Left kidney (tissue), 8 donors: ENCODE measurements at places on chromosomes 11 and 22. TPM values are rescaled to one million over a fixed set of nuclear protein-coding genes. Genes with fewer than 3 reads are reported as not detected.

Gene GLB1L2
- polyA plus RNA-seq = 24.7 TPM

DNA sequence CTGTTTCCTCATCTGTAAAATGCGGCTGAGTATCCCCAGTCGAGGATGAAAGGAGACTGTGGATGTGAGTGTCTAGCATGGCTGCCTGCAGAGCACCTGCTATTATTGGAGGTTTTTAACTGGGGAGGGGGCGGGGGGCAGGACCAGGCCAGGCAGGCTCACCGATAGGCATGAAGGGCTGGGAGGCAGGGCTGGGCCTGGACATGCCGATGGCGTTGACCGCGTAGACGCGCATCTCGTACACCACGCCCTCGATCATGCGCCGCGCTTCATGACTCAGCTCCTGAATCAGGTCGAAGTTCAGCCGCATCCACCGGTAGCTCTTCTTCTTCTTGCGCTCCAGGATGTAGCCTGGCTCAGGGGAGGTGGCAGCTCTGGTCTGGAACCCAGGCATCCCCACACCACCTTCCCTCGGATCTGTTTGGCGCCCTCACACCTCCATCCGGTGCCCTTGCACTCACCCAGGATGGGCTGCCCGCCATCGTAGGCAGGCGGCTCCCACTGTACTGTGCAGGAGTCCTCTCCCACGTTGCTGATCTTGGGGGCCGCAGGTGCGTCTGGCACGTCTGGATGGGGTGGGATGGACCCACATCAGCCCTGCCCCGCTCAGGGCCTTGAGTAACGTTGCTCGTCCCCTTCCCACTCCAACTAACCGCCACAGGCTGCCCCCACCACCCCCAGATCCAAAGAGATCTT lies 15.1 kb downstream of the MYBPC3 start:
- DNase-seq = no peak

DNA sequence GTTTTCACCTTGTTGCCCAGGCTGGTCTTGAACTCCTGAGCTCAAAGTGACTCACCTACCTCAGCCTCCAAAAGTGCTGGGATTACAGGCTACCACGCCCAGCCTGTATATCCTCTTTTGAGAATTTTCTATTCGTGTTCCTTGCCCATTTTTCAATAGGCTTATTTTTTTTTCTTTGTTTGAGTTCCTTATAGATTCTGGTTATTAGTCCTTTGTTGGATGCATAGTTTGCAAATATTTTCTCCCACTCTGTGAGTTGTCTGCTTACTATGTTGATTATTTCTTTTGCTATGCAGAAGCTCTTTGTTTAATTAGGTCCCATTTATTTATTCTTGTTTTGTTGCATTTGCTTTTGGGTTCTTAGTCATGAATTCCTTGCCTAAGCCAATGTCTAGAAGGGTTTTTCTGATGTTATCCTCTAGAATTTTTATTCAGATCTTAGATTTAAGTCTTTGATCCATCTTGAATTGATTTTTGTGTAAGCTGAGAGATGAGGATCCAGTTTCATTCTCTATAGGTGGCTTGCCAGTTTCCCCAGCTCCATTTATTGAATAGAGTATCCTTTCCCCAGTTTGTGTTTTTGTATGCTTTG lies 17.7 kb upstream of the ZBED5 start:
- DNase-seq = no peak

- peak; percentile 31 for DNase-seq
These were observed 147.2 kb downstream of the TRPC6 start for GRCh38 chr11:101436511-101437142.

GRCh38 chr11:14687456-14687855 lies 43.9 kb downstream of the PDE3B start:
- DNase-seq = no peak

DNA sequence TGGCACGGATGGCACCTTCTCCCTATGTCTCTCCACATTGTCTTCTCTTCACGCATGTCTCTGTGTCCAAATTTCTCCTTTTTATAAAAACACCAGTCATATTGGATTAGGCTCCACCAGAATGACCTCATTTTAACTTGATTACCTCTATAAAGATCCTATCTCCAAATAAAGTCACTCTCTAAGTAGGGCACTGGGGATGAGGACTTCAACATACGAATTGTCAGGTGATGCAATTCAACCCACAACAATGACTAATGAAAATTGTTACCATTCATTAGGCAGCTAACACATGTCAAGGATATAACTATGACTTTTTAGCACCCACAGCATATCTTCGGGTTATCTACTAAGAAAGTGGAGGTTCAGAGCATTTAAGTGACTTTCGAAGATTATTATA lies 55.5 kb upstream of the USP47 start:
- no peak for DNase-seq
